ENCODE measurements at places on chromosomes 12 and 14.

GRCh38 chr14:67539116-67539515 is 6.0 kb downstream of the PLEKHH1 start:
- no peak for DNase-seq

DNA sequence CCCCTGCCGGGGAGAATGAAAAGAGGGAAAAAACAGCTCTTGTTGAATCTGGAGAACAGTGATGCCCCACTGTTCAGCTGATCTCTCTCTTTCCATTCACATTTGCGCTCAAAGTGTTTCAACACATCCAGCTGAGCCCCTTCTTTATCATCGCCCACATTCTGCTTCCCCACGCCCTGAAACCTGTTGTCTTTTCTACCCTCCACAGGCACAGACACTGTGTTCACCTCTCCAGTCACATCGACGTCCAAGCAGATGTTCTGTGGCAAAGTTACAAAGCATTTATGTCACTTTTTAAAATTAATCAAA is 338.7 kb downstream of the EGLN3 start:
- no peak for DNase-seq

DNA sequence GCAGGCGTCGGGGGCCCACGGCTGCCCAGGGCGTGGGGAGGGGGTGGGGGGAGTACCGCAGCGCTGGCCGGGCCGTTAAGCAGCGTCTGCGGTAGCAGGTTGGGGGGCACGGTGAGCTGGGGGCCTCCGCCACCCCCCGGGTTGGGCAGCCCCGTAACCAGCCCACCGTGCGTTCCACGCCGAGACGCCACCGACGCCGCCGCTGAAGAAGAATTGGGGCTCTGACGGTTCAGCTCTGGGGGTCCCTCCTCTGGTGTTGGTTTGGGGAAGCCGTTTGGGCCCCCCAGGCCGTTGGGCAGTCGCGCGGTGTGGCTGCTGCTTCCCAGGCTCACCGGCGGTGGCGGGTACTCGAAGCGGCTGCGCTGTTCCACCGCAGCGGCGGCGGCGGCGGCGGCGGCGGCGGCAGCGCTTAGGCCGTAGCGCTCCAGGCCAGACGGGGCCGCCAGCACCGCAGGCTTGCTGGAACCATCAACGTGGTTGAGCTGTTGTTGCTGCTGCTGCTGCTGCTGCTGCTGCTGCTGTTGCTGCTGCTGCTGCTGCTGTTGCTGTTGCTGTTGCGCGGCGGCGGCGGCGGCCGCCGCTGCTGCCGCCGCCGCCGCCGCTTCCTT is 1.5 kb downstream of the IRF2BPL start:
- DNase-seq: peak; percentile 43

GRCh38 chr12:76784600-76785051 is 20.7 kb downstream of the ZDHHC17 start:
- no peak for DNase-seq

- no peak for DNase-seq
Measured at GRCh38 chr12:75882421-75882820, 149.2 kb downstream of the PHLDA1 start.

GRCh38 chr14:33030386-33030785 is 91.7 kb downstream of the NPAS3 start:
- DNase-seq: no peak

DNA sequence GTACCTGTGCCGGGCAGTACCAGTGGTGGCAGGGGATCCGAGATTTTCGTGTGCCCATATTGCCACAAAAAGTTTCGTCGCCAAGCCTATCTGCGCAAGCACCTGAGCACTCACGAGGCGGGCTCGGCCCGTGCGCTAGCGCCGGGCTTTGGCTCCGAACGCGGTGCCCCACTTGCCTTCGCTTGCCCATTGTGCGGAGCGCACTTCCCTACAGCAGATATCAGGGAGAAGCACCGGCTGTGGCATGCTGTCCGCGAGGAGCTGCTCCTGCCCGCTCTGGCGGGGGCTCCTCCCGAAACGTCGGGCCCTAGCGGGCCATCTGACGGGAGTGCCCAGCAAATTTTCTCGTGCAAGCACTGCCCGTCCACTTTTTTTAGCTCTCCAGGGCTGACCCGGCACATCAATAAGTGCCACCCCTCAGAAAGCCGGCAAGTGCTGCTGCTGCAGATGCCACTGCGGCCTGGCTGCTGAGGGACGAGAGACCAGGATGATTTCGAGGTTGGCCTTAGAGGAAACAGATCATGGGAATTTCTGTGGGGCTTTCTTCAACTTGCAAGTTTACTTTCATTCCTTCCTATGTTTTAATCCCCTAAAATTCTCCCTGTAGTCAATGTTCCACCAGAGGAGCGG is 1.6 kb downstream of the INSM2 start:
- DNase-seq: no peak

GRCh38 chr12:27645671-27646070 is 50.6 kb upstream of the REP15 start:
- DNase-seq: no peak

GRCh38 chr12:11397366-11397765 is 2.0 kb upstream of the PRB2 start:
- no peak for DNase-seq

DNA sequence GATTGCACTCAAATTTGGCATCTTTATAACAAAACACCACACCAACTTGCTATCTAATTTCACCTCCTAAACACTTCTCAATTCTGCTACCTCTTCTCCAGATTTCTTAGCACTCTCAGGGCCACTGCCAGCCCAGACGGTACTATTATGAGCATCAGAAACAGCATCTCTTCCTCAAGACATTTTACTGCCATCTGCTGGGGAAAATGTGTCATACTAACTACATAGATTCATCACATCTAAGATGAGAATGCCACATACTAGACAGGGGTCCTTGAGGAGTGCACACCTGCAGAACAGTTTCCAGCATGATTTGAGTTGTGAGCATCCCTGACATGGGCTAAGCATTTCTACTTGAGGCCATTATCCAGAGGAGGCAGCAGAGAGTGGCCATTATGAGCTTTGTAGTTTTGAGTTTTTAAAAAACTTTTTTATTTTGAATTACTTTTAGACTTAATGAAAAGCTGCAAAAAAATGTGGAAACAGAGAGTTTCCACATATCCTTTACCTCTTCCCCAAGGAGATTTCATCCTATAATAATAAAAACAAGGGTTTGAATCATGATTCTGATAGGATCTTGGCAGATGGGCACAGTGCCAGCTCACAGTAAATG is 15.1 kb upstream of the GRIP1 start:
- no peak for DNase-seq

- no peak for DNase-seq
Measured at GRCh38 chr14:103820908-103821307, 26.5 kb downstream of the PPP1R13B start.

- no peak for DNase-seq
Measured at GRCh38 chr14:69115407-69116185, 37.3 kb downstream of the DCAF5 start.

DNA sequence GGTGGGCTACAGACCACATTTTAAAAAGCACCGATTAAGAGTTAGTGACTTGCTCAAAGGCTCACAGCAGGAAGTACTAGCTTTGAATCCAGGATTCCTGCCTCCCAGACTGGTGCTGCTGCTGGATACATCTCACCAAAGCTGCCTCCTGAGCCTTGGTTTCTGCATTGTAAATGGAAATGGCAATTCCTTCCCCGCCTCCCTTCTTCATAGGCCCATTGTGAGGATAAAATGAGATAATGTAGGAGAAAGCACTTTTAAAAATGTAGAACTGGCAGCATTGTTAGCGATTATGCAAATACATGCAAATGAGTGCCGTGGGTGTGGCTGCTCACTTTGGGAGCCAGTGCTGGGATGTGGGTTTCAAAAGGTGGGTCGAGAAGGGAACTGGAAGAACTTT is 15.4 kb downstream of the PDE1B start:
- no peak for DNase-seq

- no peak for DNase-seq
Measured at GRCh38 chr12:47412601-47413236, 293.1 kb downstream of the RPAP3 start.

- DNase-seq: no peak
Measured at GRCh38 chr12:121214855-121215745, 5.2 kb downstream of the P2RX4 start.

- DNase-seq: peak; percentile 96
Measured at GRCh38 chr12:14365294-14366208, at the start of gene ATF7IP. ATF7IP (plus strand) TSS chr12:14365682; CDS start chr12:14423916, 58,234 bp downstream.

DNA sequence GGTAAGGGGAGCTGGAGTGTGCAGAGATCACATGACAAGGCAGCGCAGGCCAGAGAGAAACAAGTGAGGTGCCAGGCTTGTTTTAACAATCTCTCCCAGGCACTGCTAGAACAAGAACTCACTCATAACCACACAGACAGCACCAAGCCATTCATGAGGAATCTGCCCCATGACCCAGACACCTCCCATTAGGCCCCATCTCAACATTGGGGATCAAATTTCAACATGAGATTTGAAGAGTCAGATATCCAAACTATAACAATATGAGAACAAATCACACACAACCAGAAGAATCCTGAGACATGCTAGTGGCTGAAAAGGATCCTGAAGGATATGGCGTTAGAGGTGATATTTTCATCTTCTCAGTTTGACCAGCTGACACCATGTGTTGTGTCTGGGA is 21.9 kb downstream of the OR6J1 start:
- DNase-seq: no peak

GRCh38 chr14:98513558-98513957 is 758.4 kb downstream of the BCL11B start:
- DNase-seq: no peak

- DNase-seq: no peak
Measured at GRCh38 chr12:89529738-89530137, 3.9 kb upstream of the POC1B start.

DNA sequence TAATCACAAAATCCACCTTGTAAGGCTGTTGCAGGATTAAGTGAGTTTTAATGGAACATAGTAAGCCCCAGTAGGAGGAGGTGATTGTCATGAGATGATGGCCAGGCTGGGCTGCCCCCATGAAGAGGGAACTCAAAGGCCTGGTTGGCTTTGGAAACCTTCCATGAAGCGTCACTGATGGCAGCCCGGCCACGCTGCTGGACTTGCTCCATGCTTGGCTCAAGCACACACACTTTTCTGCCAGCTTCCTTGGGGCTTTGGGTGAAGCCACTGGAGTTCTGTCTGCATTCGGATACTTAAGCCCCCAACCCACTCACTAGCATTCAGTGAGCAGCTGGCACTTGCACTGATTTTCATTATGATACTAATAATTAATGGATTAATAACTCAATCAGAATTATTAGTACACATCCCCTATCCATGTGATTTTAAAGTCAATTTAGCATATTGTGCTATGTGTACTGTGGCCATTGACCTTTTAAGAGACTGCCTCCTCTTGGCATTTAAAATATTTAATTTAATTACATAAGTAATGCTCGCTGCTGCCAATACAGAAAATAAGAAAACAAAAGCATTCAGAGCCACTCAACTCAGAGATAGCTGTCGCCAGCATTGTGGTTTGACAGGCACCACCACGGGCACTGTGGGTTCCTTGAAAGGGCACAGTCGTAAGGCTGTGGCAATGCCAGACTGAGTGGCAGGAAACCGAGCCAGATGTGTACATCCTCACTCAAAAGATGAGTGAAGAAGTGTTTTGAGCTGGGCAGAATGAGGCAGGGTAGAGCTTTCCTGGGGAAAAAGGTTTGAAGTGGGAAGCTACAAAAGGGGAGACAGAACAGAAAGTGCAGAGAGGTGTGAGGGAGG is 15.9 kb downstream of the KRT85 start:
- DNase-seq: peak; percentile 30

DNA sequence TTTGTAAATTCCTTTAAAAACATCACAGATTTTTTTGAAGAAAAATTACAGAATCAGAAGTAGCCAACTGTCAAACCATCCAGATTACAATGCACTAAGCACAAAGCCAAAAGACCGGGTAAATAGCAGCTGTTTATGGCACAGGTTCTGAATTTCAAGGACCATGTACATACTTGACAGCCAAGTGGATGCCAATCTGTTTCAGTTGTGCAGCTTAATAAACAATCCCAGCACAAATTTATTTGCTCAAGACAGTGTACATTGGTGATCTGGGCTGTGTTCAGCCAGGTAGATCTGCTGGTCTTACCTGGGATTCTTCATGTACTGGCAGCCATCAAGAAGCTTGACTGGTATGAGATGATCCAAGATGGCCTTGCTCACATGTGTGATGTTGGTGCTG is 229.8 kb upstream of the FLRT2 start:
- no peak for DNase-seq

DNA sequence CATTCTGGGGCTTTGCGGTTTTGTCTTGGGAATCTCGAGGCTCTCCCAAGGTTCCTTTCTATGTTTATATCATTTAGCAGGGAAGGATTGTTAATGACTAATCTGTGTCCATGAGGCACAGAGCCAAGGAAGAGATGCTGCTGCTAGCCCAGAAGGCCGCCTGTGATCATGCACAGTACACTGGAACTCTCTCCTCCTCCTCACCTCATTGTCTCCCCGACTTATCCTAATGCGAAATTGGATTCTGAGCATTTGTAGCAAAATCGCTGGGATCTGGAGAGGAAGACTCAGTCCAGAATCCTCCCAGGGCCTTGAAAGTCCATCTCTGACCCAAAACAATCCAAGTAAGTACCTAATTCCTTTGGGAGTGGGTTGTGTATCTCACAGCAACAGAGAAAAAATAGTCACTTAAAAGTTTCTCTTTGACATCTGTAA is at the start of gene NR1H4:
Gene NR1H4, plus strand, starts transcription at position 151 of the 435 bp plus-strand sequence. CDS start 19,458 bp downstream, outside the sequence.
- DNase-seq: no peak

GRCh38 chr12:11026118-11026517 is 3.7 kb upstream of the TAS2R19 start:
- no peak for DNase-seq

GRCh38 chr12:113241191-113242025 is 20.1 kb downstream of the TPCN1 start:
- no peak for DNase-seq

DNA sequence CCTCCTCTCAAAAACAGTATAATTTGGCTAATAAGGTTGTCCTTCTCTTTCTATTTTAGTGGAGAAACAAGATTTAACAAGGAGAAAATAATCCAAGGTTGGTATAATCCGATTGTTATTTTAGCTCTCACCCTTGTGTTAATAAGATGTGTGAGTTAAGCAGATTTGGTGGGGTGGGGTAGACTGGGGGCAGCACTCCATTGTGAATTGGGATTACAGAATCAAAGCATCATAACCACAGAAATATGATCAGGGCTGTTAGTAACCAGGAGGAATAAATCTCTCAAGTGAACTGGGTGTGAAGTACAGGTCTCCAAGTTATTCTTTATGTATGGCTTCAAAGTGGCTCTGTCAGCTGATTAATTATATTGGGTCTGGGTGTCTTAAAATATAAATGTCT is 10.2 kb downstream of the TIGAR start:
- no peak for DNase-seq

DNA sequence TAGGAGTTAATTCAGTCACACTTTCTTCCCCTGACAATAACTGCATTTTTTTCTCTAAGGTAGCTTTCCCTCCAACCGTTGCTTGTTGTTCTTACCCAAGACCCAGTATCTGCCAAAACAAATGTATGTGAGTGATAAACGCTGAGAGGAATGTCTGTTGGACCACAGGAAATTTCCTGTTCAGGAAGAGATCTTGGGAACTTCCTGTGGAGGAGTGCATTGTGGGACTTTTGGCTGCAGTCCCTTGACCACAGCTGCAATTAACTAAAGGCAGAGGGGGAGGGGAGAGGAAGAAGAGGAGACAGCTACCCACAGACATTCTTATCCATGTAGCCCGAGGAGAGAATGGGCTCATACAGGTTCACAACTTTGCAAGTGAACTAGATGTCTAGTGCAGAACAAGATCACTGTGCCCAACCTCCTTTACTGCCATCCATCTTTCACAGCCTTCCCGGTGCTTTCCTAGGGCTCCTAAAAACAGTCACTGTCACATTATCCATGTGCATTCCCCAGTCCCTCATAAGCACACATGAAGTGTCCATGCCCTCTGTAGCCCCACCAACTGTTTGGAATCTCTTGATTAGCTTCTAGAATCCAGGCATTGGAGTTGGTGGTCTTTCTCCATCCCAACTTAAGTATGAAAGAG is 149.5 kb downstream of the ETV6 start:
- no peak for DNase-seq
